NCI-H82 (cell line): ENCODE measurements at places on chromosomes 6 and 20.
A peak's percentile ranks its signal among the peaks of the same experiment; 100 is the strongest.

- peak; percentile 32 for DNase-seq
Observed at GRCh38 chr20:48787861-48788375, 39.9 kb downstream of the PREX1 start.

GRCh38 chr6:131255911-131256310 lies 120.6 kb downstream of the AKAP7 start:
- DNase-seq = no peak

- no peak for DNase-seq
Observed at GRCh38 chr20:11469795-11470435, 447.8 kb upstream of the BTBD3 start.

DNA sequence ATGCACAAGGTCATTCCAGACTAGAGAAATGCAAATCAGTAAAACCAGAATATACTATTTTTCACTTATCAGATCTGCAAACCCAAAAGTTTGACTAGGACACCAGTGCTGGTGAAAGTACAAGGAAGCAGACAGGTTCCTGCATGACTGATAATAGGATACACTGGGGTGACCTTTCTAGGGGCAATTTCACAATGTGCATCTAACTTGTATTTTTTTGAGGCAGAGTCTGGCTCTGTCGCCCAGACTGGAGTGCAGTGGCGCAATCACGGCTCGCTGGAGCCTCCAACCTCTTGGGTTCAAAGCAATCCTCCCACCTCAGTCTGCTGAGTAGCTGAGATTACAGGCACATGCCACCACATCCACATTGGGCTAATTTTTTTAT lies 11.4 kb downstream of the COMMD7 start:
- DNase-seq = no peak

DNA sequence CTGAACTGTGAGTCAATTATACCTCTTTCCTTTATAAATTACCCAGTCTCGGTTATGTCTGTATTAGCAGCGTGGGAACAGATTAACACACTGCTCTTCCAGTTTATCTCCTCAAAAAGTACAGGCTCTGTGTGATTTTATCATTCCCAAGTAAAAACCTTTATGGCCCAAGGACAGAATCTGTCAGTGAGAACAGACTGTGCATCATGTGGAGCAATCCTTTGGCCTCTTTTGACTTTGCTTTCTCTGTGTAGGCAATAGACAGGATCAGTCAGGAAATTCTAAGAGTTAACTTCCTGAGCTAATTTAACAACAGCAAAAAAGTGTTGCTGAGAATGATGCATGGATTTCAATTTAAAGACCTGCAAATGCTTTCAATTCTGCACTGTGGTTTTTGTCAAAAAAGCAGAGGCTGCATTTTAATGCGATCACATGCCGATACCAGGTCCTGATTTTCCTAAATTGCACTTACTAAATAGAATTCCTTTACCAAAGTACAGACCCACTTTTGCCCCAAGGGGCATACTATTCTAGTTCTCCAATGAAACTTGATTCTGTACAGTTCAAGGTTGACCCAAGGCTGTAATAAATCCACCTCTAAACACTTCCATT lies 246.7 kb upstream of the MARCKS start:
- DNase-seq = no peak

DNA sequence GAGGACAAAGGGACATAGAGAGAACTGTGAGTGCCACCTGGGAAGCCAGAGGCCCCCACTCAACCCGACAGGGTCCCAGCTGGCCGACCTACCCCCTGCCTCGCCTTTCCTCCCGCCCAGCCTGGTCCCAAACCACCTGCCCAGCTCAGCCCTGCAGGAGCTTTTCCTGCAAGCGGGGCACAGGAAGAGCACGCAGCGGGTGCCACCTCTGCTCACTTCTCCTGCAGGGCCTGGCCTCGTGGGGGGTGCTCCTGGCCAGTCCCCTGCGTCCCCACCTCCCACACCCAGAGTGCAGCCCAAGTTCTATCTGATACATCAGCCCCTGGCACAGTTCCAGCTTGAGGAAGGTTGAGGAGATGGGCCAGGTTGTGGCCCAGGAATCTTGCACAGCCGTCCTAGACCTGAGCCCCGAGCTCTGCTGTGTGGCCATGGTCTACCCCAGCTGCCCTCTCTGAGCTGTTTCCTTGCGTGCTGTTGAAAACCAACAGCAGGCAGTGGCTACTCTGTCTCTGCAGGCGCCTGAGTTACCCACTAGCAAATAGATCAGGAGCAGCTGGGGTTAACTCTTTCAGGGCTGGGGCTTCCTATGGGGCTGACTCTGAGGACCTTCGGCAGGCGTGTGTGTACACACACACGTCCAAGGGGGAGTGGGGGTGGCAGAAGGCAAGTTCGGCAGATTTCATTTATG lies 1.7 kb downstream of the NECAB3 start:
- DNase-seq = peak; percentile 82
